ENCODE measurements at places on chromosomes 6 and 20.

DNA sequence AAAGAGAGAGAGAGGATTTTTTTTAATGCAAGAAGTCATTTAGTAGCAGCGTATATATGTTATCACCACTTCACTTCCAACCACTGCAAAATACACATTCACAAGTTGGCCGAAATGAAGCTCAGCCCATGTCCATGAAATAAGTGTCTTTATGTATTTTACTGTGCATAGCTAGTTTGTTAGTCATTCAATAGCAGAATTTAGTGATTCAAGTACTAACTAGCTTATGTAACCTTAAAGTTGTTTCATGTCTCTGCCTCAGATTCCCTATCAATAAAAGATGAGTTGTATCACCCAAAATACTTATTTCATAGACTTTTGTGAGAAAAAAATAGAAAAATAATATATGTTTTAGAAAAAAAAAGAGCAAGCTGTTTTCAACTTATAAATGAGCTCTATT, 153.7 kb upstream of the PRDM1 start:
- peak; percentile 52 for DNase-seq

DNA sequence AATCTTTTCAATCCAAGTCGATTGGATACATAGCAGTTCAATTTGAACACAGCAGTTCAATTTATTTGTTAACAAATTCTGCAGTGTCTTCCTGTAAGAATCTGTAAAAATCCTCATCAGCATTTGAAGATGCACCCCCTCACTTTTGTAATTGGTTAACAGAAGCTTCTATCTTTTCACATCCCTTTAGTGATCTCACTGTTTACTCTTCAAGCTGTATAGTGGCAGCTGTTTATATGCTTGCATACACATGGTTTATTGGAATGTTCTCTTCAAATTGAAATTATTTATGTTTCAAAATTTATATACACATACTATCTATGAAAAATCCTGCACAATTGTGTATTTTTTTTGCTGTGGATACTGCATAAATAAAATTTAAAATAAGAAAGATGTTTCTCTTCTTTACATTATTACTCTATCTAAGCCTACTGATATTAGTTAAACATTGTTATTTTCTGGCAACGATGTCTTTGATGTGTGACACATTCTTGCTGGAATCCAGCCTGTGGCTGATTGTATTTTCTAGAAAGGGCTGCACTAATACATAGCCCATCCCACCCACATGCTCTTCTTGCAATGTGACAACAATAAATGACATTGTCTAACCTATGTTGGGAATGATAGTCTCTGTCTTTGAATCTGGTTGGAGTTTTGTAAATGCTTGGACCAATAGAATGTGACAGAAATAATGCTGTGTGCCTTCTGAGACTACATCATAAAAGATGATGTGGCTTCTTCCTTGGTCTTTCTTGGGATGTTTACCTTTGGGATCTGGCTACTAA, 573.0 kb downstream of the CD109 start:
- DNase-seq: no peak

- no peak for DNase-seq
Measured at GRCh38 chr20:51462566-51463276, 79.8 kb downstream of the NFATC2 start.

- no peak for DNase-seq
Measured at GRCh38 chr20:18400460-18400859, 66.4 kb downstream of the DZANK1 start.

DNA sequence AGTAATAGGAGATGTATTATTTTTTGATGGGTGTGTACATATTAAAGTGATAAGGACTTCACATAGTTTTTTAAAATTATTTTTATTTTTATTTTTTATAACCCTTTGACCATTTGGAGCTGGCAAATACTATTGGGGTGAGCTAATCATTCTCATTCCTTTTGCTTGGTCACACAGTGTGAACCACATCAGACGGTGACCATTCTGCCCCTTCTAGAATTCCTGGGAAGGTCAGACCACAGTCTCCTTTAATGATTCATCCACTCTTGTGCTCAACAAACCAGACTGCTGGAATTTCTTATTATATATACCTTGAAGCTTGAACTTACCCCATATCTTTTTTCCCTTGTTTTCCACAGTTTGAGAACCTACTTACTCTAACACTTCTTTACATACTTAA, 23.9 kb upstream of the PRL start:
- DNase-seq: peak; percentile 33

- DNase-seq: peak; percentile 11
Measured at GRCh38 chr6:92201618-92202017, 1217.7 kb downstream of the EPHA7 start.

GRCh38 chr6:26332408-26332807, 32.6 kb upstream of the BTN3A2 start:
- DNase-seq: no peak

- DNase-seq: no peak
Measured at GRCh38 chr6:162377735-162378134, 349.8 kb downstream of the PRKN start.

GRCh38 chr6:2102316-2102883, 143.0 kb downstream of the GMDS start:
- no peak for DNase-seq

GRCh38 chr6:138559143-138559542, 59.8 kb upstream of the NHSL1 start:
- no peak for DNase-seq

DNA sequence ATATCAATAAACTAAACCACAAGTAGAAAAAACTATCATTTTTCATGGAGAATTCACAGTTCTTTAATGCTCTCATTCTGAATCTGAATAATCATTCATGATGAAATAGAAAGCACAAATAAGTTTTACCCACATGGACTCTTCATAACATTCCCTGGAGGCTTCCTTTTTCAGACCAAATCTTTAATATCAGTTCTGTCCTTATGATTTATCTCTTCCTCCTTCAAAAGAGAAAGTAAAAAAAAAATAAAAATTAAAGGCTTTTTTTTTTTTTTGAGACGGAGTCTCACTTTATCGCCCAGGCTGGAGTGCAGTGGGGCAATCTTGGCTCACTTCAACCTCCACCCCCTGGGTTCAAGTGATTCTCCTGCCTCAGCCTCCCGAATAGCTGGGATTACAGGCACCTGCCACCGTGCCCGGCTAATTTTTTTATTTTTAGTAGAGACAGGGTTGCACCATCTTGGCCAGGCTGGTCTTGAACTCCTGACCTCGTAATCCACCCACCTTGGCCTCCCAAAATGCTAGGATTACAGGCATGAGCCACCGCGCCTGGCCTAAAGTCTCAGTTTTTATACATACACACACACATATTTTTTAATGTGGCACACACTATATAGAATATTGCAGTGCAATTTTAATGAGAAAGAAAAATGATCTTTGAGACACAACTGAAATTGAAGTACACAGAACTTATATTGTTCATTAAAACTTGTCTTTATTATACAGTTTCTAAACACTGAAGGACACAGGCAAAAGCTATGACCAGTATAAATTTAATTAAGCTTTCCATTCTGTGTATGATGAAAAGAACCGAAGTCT, 31.9 kb upstream of the ZNF217 start:
- DNase-seq: no peak

GRCh38 chr20:20859510-20859909, 147.1 kb upstream of the RALGAPA2 start:
- no peak for DNase-seq

- no peak for DNase-seq
Measured at GRCh38 chr20:17825252-17825959, 125.6 kb downstream of the BANF2 start.

GRCh38 chr20:18750735-18751134, 62.8 kb upstream of the SCP2D1 start:
- DNase-seq: no peak

GRCh38 chr6:161439093-161439492, 165.2 kb upstream of the AGPAT4 start:
- DNase-seq: no peak

DNA sequence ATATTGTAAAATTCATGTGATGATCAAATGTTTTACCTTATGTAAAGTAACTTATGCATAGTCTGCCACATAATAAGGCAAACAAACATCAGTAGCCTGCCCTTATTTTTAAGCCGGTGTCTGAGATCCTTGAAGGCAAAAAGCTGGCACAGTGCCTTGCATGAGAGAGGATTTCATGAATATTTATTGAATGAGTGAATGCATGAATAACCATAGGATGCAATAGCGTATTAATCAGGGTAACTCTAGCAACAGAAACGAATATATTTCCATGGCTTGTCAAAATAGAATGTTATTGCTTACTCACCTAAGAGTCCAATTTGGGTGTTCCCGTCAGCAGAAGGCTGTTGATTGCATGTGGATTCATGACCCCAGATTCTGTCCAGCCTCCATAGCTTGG, 34.9 kb downstream of the BTBD3 start:
- no peak for DNase-seq

GRCh38 chr20:5974531-5974930, 24.1 kb downstream of the MCM8 start:
- no peak for DNase-seq

- peak; percentile 76 for DNase-seq
Measured at GRCh38 chr6:55636406-55637102, 57.6 kb upstream of the HMGCLL1 start.

DNA sequence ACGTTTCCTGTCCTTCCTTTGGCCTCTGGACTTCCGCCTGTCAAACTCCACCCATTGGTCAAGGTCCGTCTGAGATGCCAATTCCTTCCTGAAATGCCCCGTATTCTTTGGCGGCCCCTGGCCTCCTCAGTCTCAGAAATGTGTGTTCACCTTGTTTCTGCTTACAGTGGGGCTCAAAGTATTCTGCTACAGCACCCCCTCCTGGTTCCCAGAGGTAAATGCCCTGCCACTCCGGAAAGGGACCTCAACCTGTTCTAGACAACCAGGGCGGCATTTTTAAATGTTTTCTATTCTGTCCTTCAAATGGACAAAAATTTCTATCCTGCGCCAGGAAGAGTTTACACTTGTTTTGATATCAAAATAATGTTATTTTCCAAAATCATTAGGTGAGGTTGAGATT, 12.1 kb upstream of the PAX1 start:
- no peak for DNase-seq

- DNase-seq: peak; percentile 63
Measured at GRCh38 chr20:52744441-52744840, 227.7 kb upstream of the TSHZ2 start.

GRCh38 chr6:71589254-71589653, 297.1 kb upstream of the RIMS1 start:
- DNase-seq: peak; percentile 17

GRCh38 chr6:156562019-156562418, 215.2 kb upstream of the ARID1B start:
- DNase-seq: no peak

DNA sequence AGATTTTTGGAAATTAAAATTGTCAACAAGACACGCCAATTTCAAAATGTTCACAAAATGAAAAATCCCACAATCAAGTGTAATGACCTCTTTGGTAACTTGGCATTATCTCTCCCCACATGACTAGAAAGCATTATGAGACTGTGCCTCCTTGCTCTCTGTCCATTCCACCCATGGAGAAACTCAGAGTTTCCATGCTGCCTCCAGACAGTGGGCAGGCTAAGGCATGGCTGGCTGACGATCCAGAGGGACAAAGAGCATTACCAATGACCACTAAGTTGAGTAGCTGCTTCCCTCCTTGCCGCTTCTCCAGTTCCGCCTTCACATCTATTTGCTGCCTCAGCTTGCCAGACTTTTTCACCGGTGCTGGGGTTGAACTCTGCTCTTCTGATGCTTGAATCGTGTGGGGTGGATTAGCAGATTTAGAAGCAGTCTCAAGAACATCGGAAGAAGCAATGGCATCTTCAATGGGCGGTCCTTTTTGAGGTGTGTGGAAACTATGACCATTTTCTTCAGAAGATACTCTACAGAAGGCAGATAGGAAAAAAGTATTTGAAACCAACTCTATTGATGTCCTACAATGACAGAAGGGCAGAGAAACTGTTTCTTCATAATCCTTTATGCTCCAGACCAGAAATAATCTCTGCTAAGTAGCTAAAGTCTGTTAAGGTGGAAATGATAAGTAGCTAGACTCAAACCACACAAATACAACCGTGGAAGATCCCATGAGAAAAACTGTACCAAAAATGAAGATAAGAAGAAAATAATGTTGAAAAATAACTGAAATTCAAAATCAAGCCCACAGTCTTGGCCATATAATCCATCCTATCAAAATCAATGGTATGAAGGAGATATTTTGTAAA, 47.5 kb upstream of the ALDH8A1 start:
- no peak for DNase-seq

DNA sequence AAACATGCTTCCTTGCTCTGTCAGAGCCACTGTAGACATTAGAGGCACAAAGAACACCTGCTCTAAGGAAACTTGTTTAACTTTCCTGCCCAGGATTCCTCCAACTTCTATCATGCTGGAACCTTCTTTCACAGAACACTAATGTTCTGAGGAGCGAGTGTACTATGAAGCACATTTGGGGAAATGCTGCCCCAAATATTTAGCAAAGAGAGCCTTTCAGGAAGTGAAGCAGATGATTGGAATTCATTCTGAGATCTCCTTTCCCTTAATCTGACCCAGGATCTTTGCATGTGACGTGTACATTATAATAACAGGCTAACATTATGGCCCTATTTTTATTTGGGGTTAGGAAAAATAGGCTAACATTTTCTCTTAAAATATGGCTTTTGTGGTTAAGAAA, 21.0 kb upstream of the FYN start:
- no peak for DNase-seq

GRCh38 chr20:53176134-53176533, 204.0 kb downstream of the TSHZ2 start:
- no peak for DNase-seq

DNA sequence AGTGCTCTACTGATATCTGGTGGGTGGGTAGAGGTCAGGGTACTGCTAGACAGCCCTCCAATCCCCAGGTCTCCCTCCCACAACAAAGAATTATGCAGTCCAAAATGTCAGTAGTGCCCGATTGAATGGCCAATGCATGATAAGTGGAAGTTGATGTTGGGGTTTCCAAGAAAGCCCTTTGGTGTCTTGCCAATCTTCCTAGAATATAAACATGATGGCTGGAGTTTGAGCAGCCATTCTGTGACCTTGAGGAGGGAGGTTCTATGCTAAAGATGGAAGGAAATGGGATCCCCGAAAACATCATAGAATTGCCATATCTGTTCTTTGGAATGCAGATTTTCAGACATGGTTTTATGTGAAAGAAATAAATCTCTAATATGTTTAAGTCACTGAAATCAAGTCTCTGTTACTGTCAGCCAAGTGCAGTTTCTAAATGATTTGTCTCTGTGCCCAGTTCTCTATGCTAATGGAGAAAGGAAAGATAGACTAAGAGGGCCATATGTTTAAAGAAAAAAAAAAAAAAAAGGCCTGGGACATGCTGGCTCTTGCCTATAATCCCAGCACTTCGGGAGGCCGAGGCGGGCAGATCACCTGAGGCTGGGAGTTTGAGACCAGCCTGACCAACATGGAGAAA, 32.8 kb upstream of the PTPN1 start:
- no peak for DNase-seq

- no peak for DNase-seq
Measured at GRCh38 chr6:56767892-56768531, 125.3 kb upstream of the DST start.

- no peak for DNase-seq
Measured at GRCh38 chr6:119626884-119627619, 277.5 kb upstream of the MAN1A1 start.

DNA sequence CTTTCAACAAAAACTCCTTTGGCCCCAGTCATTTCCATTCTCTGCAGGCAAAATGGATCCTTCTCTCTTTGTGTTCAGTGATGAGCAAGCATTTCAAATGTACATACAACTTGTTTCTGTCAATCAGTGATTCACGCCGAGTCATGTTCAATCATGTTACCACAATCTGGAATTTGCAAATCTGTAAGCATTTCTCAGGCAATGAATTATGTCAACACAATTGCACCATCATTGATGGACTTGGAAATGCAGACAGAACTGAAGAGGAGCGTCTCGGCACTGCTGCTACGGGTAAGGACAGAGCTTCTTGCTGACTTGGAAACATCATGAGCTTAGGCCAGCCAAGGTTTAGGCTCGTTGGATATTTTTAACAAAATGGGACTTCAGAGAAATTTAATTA, 132.8 kb upstream of the AGPAT4 start:
- DNase-seq: peak; percentile 91
